AG10803 (cell line): ENCODE measurements at places on chromosomes 5 and 9.

DNA sequence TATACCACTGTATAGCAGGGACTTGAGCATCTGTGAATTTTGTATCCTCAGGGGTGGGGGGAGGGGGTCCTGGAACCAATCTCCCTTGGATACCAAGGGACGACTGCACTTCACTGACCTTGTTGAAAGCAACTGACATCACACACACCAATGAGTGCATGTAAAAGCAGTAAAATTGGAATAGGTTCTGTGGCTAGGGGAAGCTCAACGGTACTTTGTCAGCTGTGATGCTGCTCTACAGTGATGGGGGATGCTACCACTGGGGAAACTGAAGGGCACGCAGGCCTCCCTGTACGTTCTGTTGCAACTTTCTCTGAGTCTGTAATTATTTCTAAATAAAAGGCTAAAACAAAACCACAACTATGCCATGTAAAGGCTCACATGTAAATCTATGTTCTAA, 47.0 kb upstream of the RETREG1 start:
- DNase-seq: no peak

- peak; percentile 13 for DNase-seq
Observed at GRCh38 chr5:55308254-55308836, 556 bp downstream of the MTREX start.

GRCh38 chr5:120823328-120823727, 359.2 kb downstream of the PRR16 start:
- DNase-seq: no peak

DNA sequence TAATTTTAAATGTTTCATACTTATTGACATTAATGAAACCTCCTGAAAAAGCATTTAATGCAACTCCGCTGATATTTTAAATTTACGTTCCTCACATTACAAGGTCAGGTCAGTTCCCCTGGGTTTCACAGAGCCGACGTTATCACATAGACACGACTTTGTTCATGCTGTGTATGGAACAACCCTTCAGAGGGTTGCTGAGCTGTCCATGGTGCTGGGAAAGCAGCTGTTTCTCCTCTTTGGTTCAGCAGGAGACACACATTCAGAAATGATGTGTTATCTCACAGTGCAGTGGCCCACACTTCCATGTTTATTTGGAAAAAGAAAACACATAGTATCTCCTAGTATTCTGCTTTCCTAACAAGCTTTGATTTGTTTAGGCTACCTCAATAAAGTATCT, 53.5 kb downstream of the PPP2R2B start:
- DNase-seq: peak; percentile 4

- peak; percentile 43 for DNase-seq
Observed at GRCh38 chr9:107740088-107740980, 250.8 kb upstream of the KLF4 start.

- no peak for DNase-seq
Observed at GRCh38 chr5:160260006-160260775, 30.9 kb downstream of the FABP6 start.

GRCh38 chr5:112228667-112229066, 190.4 kb downstream of the EPB41L4A start:
- DNase-seq: peak; percentile 67

GRCh38 chr5:67066815-67067214, 129.8 kb downstream of the CD180 start:
- no peak for DNase-seq

GRCh38 chr5:114055318-114056184, 306.3 kb upstream of the KCNN2 start:
- DNase-seq: peak; percentile 3

DNA sequence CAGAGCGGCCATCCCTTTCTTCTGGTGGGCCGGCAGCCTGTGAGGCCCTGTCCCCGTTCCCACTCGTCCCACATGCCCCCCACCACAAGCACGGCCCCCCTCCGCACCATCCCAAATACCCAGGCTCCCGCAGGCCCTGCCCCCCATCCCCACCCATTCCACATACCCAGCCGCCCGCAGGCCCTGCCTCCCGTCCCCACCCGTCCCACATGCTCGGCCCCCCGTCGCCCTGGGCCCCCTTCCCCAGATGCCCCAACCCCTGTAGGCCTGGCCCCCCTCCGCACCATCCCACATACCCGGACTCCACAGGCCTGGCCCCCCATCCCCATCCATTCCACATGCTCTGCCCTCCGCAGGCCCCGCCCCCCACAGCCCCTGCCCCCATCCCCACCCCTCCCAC, 11.5 kb downstream of the SLC6A19 start:
- no peak for DNase-seq

DNA sequence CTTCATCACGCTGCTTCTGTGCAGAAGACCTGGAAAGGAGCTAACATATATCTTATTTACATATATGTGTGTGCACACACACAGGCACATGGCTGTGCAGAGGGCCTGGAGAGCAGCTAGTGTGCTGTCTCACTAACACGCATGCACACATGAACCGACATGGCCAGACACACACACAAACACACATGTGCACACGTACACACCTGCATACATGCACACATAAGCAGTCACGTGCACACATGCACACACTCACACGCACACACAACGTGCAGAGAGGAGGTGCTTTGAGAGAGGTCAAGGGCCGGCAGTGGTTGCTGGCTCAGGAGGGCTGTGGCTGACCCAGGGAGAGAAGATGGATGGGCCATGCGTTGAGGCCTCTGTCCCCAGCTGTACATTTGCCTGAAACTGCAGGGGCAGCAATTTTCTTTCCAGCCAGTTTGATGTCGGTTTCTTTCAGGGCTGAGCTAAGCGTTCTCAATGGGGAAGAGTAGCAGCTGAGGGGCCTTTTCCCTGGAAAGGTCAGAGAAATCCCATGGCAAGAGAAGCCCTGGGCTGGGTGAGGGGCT, 66.7 kb downstream of the OLFM1 start:
- DNase-seq: no peak

- DNase-seq: peak; percentile 90
Observed at GRCh38 chr9:119004618-119004990, 364.6 kb downstream of the BRINP1 start.

DNA sequence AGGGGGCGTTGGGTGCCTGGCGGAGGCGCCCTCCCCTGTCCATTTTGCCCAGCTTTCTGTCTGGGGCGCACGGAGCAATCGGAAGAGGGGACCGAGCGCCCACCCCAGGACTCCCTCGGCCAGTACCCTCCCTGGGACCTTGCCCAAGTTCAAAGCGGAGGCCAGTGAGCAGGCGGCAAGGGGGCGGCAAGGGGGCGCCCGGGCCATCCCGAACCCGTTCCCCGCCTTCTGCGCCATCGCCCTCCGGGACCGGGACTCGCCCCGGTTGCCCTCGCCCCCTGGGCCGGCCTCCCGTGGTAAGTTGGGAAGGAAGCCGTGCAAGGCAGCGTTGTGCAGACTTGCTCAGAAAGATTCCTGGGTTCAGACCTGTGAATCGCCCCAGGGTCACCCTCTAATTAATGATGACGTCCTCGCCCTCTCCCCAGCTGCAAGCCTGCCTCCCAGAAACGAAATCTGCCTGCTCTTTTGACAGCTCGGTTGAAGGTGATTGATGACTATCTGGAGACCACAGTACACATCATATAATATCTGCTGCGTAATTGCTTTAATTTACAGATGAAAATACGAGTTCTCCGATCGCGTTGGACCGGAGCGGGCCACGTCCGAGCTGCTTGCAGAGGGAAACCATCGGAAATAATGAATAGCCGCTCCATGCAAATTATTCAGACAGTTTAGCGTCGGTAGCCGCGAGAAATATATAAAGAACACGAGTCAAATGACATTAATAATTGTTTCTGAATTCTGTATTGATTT, 1.4 kb upstream of the IRX4 start:
- no peak for DNase-seq

- no peak for DNase-seq
Observed at GRCh38 chr5:114411380-114411931, 49.6 kb downstream of the KCNN2 start.

- DNase-seq: no peak
Observed at GRCh38 chr5:76674330-76675066, 41.4 kb upstream of the F2R start.

DNA sequence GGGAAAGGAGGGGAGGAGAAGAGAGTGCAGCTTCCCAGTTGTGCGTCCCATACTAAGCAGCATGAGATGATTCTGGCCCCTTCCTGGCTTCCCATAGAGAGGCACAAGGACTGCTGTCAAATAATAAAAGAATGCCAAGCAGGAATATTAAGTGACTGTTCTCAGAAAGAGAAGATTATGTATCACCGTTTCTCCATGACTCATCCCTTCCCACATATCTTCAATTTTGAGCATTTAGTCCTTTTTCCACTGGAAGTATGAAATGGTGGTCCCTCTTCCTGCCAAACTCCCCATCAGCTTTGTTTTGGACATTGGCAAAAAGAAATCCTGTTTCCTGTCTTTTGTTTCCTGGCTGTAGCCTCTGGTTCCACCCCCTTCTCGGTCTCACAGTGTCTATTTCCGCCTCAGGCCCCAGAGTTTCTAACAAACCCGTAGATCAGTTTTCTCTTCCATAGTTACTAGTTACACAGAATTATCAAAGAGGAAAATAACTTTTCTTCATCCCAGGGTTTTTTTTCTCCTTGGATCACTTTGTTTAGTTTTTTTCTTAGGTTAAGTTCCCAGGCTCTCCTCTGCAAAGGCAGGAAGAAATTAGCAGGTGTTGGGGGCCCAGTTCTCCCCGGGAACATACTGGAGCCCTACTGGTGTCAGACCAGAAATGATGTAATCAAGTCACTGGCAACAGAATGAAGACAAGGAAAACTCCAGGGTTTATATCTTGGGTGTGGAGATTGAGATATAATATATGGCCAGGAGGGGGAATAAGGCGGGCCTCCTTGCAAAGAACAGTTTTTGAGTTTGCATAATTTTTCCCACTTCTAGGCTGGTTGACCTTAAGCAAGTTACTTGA, 26.4 kb upstream of the ARHGAP26 start:
- peak; percentile 30 for DNase-seq

- no peak for DNase-seq
Observed at GRCh38 chr5:94993491-94993890, 291.4 kb downstream of the MCTP1 start.

- no peak for DNase-seq
Observed at GRCh38 chr5:154517810-154518437, 39.9 kb upstream of the HAND1 start.

DNA sequence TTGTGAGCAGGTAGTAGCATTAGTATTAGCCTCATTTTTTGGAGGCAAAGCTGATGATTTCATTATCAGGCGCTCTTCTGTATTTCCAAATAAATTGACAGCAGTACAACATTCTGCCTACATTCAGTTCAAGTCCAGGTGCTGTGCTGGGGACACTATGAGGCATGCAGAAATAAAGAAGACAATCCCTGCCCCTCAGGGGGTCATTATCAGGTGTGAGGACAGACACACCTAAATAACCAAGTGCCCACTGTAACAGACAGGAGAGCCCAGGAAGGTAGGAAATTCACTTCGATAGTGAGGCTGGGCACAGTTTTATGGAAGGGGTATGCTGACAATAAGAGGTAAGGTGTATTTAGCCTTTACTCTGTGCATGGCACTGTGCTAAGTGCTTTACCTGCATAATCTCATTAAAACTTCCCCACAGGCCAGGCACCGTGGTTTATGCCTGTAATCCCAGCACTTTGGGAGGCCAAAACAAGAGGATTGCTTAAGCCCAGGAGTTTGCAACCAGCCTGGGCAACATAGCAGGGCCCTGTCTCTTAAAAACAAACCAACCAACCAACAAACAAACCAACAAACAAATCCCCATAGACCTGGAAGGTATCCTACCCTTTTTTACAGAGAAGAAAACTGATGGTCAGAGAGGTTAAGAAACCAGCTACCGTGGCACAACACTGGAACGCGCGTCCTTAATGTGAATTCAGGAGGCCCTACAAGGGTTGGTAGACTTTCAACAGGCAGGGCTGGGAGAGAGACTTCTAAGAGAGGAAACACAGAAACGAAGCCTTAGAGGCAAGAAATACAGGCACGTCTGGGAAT, 17.5 kb upstream of the GPX3 start:
- no peak for DNase-seq

DNA sequence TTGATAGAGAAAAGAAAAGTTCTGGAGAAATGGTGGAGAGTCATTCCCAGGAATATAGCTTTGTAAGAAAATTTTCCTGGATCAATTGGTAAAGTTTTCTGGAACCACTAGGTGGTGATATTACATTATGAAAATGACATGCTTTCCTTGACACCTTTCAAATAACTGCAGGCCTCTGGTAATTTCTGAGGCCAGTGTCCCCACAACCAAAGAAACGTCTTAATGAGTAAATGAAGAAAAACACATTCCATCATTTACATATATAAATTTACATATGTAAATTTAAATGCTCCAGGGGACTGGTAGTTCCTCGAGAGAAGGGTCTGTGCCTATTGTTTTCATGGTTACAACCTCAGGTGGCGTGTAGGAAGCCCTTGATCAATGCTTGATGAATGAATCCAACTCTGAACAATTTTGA, 17.2 kb upstream of the RGS3 start:
- DNase-seq: peak; percentile 54

- DNase-seq: no peak
Observed at GRCh38 chr5:1122511-1123294, 10.8 kb upstream of the SLC12A7 start.

DNA sequence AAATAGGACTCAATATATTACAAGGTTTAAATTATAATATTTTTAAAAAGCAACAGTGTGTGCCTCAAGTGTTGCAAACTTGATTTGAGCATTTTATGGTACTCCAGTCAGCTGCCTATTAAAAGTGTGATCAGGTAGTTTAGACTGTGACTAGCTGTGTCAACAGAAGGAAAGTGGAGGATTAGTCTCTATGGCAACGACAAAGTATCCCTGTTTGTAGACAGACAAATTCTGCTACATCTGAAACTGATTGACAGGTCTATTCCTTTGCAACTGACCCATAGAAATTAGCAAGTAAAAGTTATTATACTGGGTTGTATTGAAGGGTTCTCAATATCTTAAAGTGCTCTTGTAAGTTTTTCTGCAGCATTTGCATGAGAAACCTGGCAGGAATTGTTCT, 249.8 kb upstream of the ARRDC3 start:
- no peak for DNase-seq

DNA sequence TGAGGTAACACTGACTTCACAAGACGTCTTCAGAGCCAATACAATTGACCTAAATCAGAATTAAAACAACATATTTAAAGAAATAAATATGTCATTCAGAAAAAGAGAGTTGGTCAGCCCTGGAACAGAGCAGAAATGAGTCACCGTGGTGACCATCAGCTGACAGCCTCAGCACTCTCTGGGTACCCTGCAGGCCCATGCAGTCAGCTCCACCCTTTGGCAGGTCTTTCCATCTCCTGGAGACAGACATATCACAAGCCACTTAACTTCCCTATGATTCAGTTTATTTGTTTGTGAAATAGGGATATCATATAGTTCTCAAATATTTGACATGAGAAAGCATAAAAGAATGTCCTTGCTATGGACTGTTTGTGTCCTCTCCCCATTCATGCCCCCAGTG, 151.6 kb upstream of the MEF2C start:
- DNase-seq: no peak

GRCh38 chr5:6734243-6734700, 21.0 kb downstream of the TENT4A start:
- peak; percentile 20 for DNase-seq
